ENCODE measurements at places on chromosomes 16 and 17.

- no peak for DNase-seq
Observed at GRCh38 chr16:7140899-7141298, 191.7 kb upstream of the RBFOX1 start.

GRCh38 chr16:86018487-86018886, 119.5 kb downstream of the IRF8 start:
- DNase-seq = no peak

- DNase-seq = no peak
Observed at GRCh38 chr16:86080131-86080875, 181.3 kb downstream of the IRF8 start.

DNA sequence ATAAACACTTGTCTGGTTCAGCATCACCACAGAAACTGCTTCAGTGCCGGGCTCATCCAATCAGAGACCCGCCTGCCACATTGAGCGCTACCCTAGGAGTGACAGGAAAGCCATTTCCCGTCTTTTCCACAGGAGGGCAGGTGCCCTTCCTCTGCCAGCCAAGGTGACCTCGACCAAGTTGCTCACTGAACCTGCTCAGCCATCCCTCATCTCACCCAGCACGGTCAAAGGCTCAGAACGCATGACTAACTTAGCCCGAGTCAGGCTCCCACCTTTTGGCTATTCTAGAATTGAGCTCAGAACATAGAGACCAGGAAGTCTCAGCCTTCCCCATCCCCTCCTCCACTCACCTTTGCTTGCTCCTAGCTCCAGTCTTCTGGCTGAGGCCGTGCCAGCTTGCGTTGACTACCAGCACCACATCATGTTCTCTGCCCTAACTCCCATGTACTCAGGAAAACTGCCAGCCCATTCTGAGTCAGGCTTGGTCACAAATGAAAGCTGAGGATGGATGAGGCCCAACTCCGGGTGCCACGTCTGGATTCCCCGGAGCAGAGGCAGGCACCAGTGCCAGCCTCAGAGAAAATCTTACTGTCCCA, 15.6 kb downstream of the MRPS23 start:
- peak; percentile 64 for DNase-seq

DNA sequence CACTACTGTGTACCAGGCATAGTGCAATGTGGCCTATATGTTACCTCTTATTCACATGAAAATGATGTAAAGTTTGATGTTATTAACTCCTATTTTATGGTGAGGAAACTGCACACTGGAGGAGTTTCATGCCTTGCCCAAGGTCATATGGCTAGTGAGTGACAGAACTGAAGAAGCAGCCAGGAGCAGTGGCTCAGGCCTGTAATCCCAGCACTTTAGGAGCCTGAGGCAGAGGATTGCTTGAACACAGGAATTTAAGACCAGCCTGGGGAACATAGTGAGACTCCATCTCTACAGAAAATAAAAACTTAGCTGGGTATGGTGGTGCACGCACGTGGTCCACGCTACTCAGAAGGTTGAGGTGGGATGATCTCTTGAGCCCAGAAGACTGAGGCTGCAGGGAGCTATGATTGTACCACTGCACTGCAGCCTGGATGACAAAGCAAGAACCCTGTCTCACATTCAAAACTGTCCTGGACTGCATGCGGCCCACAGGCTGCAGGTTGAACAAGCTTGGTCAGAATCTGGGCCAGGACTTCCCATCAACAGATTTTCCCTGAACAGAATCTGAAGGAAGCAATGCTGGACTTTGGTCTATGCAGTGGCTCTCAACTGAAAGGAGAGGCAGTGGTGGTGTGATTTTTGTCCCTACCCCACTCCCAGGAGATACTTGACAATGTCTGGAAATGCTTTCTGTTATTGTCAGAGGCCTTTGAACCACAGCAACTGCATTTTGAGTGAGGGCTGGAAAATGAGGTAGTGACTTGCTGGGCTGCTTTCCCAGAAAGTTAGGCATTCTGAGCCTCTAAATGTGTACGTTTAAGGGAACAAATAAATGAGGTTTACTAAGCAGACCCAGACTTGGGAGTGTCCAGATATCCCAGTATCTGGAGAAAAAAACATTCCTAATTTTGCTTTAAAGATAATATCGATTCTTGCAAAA, 479.5 kb downstream of the TMEM114 start:
- DNase-seq = no peak

Data from A172 (cell line).